ENCODE measurements at places on chromosomes 16 and 17.

GRCh38 chr17:49515196-49515770, 20.2 kb downstream of the NGFR start:
- peaks cover 3% of the 10 kb centered on the region for H3K27me3 ChIP-seq
- no peak overlapping the region for H3K27ac ChIP-seq
- DNase-seq: peak; percentile 24
- no peak overlapping the region for H3K4me3 ChIP-seq
- H3K36me3 ChIP-seq: no peaks in the 10 kb centered on the region

- no peak overlapping the region for H3K4me3 ChIP-seq
- H3K4me1 ChIP-seq: peaks cover 10% of the 10 kb centered on the region
- peaks cover 7% of the 10 kb centered on the region for H3K27me3 ChIP-seq
Measured at GRCh38 chr16:972316-973002, 1.7 kb upstream of the LMF1 start.

- no peaks in the 10 kb centered on the region for H3K4me1 ChIP-seq
- no peaks in the 10 kb centered on the region for H3K27me3 ChIP-seq
- no peak overlapping the region for H3K4me3 ChIP-seq
Measured at GRCh38 chr16:62638964-62639870, 603.0 kb upstream of the CDH8 start.

- H3K36me3 ChIP-seq: peaks cover 3% of the 10 kb centered on the region
- no peak overlapping the region for H3K4me3 ChIP-seq
- no peak overlapping the region for H3K27ac ChIP-seq
- no peak for DNase-seq
- H3K4me1 ChIP-seq: peaks cover 11% of the 10 kb centered on the region
Measured at GRCh38 chr17:39663688-39664580, 1.2 kb upstream of the TCAP start.

DNA sequence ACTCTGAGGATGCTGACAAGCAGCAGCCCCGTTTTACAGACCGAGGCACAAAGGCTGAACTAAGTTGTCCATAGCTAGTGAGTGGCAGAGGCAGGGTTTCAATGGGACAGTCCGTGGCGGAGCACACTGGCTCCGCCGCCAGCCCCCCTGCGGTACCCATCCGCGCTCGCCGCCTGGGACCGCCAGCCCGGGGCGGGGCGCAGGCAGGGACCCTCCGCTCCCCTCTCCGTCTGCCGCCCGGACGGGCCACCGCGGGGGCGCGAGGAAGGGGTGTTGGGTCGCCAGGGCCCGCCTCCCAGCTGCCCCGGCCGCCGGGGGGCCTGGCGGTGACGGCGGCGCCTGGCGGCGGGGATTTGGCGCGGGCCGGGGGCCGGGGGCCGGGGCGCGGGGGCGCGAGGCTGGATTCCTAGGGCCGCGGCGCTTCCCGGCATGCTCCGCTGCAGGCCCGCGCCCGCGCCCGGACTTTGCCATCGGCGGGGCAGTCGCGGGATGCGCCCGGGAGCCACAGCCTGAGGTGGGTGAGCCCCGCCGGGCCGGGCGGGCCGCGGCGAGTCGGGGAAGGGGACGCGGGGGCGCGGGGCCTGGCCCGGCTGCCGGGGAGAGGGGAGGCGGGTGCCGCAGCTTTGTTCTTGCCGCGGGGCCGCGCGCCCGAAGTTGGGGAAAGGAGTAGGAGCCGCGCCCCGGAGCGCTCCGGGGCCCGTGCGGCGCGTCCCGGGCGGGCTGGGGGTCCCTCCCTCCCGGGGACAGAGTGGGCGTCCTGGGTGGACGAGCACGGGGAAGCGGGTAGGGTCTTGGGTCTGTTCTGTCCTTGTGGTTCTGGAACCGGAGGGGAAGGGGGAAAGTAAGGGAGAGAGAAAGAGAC, at the start of gene TMEM98:
TSS of gene TMEM98 (plus strand) at position 430 of the 862 bp plus-strand sequence. CDS start 3,376 bp downstream, outside the sequence.
- H3K4me1 ChIP-seq: no peaks in the 10 kb centered on the region
- H3K36me3 ChIP-seq: no peaks in the 10 kb centered on the region
- peaks cover 52% of the 10 kb centered on the region for H3K27me3 ChIP-seq
- peak within 1 kb of the TSS; percentile 59 for H3K4me3 ChIP-seq

DNA sequence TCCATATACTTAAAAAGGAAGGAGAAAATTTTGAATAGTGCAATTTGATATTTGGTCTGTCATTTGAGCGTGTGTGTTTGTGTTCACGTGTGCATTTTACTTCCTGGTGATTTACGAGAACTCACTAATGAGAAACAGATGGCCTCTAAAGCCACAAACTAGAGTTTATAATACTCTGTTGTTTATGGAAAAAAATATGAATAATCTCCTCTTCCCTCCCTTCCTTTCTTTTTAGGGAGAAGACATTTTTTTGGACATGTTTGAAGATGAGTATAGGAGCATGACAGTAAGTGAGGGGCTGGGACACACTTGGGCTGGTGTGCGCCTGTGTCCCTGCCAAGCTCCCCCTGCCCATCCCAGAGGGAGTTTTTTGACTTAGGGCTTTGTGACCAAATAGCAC, 102.7 kb downstream of the CLEC16A start:
- DNase-seq: no peak
- no peak overlapping the region for H3K4me3 ChIP-seq
- H3K27ac ChIP-seq: no peak overlapping the region
- no peaks in the 10 kb centered on the region for H3K27me3 ChIP-seq
- peaks cover 55% of the 10 kb centered on the region for H3K36me3 ChIP-seq

DNA sequence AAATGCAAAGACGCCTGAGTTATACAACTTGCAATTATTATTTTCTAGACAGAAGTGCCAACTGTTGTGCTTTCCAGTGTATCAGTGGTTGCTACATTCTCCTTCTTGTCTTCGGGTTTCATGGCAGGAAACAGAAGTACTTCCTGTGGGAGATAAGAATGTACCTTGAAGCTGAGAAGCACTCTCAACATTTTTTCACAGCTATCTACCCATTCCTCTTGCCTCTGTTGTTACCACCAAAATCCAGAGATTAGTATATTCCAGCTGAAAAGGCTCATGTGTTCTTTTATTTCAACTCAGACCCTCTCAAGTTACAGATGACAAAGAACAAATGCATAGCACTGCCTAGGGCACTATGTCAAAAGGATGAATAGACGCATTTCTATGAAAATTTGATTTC, 4.8 kb upstream of the ADAT1 start:
- DNase-seq: no peak
- H3K36me3 ChIP-seq: peaks cover 46% of the 10 kb centered on the region
- peaks cover 31% of the 10 kb centered on the region for H3K4me1 ChIP-seq
- peak overlapping the region; percentile 51 for H3K4me3 ChIP-seq
- H3K27me3 ChIP-seq: no peaks in the 10 kb centered on the region

DNA sequence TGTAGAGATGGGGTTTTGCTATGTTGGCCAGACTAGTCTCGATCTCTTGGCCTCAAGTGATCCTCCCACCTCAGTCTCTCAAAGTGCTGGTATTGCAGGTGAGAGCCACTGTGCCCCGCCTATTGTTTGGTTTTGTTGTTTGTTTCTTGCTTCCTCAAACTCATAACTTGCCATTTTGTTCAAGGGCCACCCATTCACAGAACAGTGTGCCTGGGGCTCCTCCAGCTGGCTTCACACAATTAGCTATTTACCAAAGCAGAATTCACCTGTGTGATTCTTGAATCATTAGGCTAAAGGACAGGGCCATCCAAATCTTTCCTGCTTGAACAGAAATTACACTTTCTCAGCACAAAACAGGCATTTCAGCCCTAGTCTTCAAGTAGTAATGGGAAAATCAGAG, 7.2 kb downstream of the ABHD15 start:
- no peak overlapping the region for H3K27ac ChIP-seq
- H3K36me3 ChIP-seq: peaks cover 21% of the 10 kb centered on the region
- no peak for DNase-seq
- H3K4me3 ChIP-seq: no peak overlapping the region

DNA sequence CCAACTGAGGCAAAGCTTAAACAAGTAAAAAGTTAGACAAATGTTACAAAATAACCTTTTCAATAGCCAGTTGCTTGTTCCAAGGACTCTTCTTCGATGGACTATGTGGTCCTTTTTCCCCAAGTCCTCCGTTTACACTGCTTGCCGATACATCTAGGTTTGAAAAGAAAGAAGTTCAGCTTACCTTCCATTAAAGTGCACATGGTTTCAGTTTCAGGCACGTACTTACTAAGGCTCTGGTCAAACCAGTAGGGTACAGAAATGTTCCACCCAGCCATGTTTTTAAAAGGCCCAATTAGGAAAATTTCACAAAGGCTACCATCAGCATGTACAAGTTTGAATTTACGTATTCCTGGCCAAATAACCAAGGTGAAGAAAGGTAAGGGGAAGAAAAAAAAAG, 2.1 kb downstream of the SRSF2 start:
- peaks cover 40% of the 10 kb centered on the region for H3K36me3 ChIP-seq
- peak overlapping the region; percentile 99 for H3K4me3 ChIP-seq
- peak overlapping the region; percentile 98 for H3K27ac ChIP-seq
- no peaks in the 10 kb centered on the region for H3K27me3 ChIP-seq

DNA sequence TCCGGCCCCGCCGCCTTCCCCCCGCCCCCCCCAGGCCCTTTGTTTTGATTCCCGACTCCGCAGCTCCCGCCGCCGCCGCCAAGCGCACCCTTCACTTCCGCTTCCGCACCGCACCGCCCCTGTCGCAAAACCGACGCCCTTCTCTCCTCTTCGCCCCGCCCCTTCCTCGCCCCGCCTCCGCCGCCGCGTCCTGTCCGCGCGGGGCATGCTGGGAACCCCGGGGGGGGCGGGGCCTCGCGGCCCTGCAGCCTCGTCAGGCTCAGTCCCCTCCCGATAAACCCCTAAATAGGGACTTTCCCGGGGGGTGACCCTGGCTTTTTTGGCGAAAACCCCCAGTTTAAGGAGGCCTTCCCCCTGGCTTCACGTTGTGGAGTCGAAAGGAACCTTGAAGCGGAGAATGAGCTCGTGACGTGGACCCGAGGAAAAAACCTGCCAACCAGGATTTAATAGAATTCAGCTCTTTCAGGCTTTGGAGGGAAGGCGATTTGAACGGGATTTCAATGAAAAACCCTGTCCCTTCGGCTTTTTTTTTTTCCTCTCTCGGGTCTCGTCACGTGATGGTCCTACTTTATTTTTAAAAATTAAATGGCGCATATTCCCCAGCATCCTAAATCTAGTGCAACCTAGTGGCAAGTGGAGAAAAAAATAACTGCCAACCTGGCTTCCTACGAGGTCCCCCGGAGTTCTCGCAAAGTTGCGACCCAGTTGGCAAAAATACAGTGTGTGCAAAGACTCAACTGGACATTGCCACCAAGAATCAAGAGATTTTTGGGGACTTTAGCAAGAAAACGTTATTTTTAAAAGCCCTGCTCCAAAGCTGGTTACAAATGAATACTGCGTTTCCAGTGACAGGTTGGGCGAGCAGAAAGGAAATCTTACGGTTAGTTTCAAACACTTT, at the start of gene MARF1:
TSS of gene MARF1 (minus strand) at position 107 of the 898 bp plus-strand sequence. CDS start 3,921 bp downstream, outside the sequence.
- no peaks in the 10 kb centered on the region for H3K27me3 ChIP-seq
- peaks cover 15% of the 10 kb centered on the region for H3K36me3 ChIP-seq
- peaks cover 45% of the 10 kb centered on the region for H3K4me1 ChIP-seq
- peak; percentile 100 for DNase-seq
- H3K27ac ChIP-seq: peak within 1 kb of the TSS; percentile 96

- DNase-seq: no peak
- H3K27me3 ChIP-seq: peaks cover 26% of the 10 kb centered on the region
- H3K27ac ChIP-seq: no peak overlapping the region
- no peak overlapping the region for H3K4me3 ChIP-seq
- no peaks in the 10 kb centered on the region for H3K4me1 ChIP-seq
- no peaks in the 10 kb centered on the region for H3K36me3 ChIP-seq
Measured at GRCh38 chr17:45761957-45762565, 22.1 kb upstream of the CRHR1 start.

- no peaks in the 10 kb centered on the region for H3K4me1 ChIP-seq
- no peaks in the 10 kb centered on the region for H3K36me3 ChIP-seq
- DNase-seq: no peak
- no peaks in the 10 kb centered on the region for H3K27me3 ChIP-seq
- H3K27ac ChIP-seq: no peak overlapping the region
Measured at GRCh38 chr16:65312795-65313194, 190.9 kb upstream of the CDH11 start.

- H3K27ac ChIP-seq: no peak overlapping the region
- peaks cover 1% of the 10 kb centered on the region for H3K4me1 ChIP-seq
- H3K27me3 ChIP-seq: peaks cover 2% of the 10 kb centered on the region
- no peak for DNase-seq
- H3K4me3 ChIP-seq: no peak overlapping the region
Measured at GRCh38 chr16:75235721-75236193, 15.7 kb downstream of the BCAR1 start.

- H3K36me3 ChIP-seq: peaks cover 25% of the 10 kb centered on the region
- peak overlapping the region; percentile 83 for H3K27ac ChIP-seq
- no peak for DNase-seq
- peaks cover 53% of the 10 kb centered on the region for H3K4me1 ChIP-seq
Measured at GRCh38 chr17:75394332-75394918, 11.1 kb downstream of the GRB2 start.

DNA sequence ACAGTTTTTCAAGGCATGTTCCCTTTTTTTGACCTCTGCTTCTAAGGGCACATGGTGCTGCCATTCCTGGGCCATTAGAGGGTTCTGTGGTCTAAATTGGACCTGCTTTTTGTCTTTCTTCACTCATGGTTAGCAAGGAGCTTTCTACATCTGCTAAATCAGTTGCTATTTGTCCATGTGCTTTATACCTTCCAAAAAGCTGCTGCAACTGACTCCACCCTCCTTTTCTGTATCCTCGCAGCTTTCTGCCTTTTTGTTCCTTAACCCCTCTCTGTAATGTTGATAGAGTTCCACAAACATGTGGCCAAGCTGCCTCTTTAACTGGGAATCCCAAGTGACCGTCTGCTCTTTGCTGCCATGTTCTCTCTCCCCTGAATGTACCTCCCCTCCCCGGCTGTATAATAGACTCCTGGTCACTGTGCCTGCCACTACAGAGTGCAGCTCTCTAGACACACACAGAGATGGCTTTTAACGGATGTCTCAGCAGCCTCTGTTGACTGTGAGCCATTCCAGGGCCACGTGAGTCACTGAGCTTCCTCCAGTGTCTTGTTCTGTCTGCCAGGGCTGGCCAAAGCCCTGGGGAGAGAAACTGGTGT, 57.4 kb upstream of the TEKT3 start:
- H3K4me3 ChIP-seq: no peak overlapping the region
- DNase-seq: no peak
- peaks cover 9% of the 10 kb centered on the region for H3K27me3 ChIP-seq
- H3K27ac ChIP-seq: no peak overlapping the region

GRCh38 chr17:20989991-20990855, 52.6 kb downstream of the USP22 start:
- H3K27ac ChIP-seq: no peak overlapping the region
- H3K4me3 ChIP-seq: no peak overlapping the region
- no peaks in the 10 kb centered on the region for H3K4me1 ChIP-seq

DNA sequence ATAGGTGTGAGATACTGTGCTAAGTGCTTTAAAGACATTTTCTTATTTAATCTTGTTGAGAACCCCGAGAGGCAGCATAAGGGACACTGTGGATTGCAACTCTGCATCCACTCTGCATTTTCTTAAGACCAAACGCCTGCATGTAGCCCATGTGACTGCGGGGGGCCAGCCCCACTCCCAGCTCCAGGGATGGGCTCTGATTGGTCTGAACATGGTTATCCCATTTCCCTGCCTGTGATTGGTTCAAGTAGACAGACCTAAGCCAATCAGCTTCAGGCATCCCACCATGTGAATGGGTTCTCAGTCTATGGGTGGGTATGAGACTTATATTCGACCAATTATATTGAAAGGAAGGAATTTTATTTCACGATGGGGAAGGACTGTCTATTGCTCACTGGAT, 33.2 kb upstream of the USP7 start:
- peaks cover under 1% of the 10 kb centered on the region for H3K4me1 ChIP-seq
- H3K27me3 ChIP-seq: no peaks in the 10 kb centered on the region
- DNase-seq: no peak
- no peak overlapping the region for H3K27ac ChIP-seq
- no peak overlapping the region for H3K4me3 ChIP-seq
- H3K36me3 ChIP-seq: no peaks in the 10 kb centered on the region
